Astrocyte (in vitro differentiated cells and primary cell): ENCODE measurements at places on chromosomes 7 and 10. TPM values are rescaled to one million over a fixed set of nuclear protein-coding genes. Genes with fewer than 3 reads are reported as not detected.

DNA sequence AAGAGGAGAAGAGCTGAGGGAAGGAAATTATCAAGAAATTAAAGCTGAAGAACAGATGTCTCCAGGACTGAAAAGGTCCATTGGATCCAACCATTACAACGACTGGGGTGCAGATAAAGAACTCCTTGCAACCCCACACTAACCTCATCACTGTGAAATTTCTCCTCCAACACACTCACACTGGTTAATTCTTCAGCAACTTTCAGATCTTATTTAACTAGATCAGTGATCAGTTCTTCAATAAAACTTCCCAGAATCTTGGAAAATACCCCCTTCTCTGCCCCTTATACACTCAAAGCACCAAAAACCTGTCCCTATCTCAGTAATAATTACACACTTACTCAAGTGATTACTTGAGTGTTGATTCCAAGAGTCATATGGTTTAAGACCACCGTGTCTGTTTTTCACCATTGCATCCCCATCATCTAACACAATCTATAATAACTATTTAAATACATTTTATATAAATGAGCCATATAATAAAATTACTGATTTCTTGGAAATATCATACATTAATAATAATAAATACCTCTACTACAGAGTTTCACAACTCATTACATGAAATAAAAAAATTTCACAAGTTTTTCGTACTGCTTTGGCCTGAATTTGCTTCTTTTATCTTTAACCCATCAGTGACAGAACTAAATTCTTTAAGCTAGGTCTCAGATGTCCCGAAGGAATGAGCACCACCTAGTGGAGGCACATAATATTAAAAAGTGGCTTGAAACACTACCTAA lies 123.7 kb downstream of the MPP7 start:
- peak; percentile 42 for DNase-seq

- peak; percentile 66 for DNase-seq
Observed at GRCh38 chr10:68327889-68328786, 3.7 kb upstream of the HNRNPH3 start.

DNA sequence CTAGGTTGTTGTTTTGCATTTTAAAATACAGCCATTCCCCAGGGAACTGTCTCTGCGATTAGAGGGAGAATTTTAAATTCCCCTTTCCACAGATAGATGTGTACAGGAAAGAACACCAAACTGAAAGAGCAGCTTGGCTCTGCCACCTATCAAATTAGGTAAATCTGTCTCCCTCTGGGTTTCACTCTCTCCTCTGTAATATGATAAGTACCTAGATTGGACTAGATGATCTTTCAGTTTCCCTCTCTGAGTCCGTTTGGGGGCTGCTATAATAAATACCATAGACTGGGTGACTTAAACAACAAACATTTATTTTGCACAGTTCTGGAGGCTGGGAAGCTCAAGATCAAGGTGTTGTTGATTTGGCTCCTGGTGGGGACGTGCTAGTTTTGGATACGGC lies 186.0 kb downstream of the KIF20B start:
- no peak for DNase-seq

DNA sequence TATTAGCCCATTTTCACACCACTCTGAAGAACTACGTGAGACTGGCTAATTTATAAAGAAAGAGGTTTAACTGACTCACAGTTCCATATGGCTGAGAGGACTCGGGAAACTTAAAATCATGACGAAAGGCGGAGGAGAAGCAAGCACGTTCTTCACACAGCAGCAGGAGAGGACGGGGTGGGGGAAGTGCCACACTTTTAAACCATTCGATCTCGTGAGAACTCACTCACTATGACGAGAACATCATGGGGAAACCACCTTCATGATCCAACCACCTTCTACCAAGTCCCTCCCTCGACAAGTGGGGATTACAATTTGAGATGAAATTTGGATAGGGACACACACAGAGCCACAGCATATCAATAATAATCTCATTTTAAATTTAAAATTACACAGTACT lies 80.2 kb downstream of the VWDE start:
- DNase-seq, result no peak

CALHM3 gene
- not detected in 2 replicates for total RNA-seq

SORBS1 gene
- 5.1 and 6.0 TPM in 2 replicates for total RNA-seq

ADCY1 gene
- 1.2 and 1.6 TPM in 2 replicates for total RNA-seq

LDB3 gene
- total RNA-seq, result 3.5 and 3.9 TPM in 2 replicates
